T-cell (primary cell): ENCODE measurements at places on chromosomes 4 and X.

GRCh38 chr4:188032583-188032982 lies 37.0 kb downstream of the ZFP42 start:
- DNase-seq, result no peak

DNA sequence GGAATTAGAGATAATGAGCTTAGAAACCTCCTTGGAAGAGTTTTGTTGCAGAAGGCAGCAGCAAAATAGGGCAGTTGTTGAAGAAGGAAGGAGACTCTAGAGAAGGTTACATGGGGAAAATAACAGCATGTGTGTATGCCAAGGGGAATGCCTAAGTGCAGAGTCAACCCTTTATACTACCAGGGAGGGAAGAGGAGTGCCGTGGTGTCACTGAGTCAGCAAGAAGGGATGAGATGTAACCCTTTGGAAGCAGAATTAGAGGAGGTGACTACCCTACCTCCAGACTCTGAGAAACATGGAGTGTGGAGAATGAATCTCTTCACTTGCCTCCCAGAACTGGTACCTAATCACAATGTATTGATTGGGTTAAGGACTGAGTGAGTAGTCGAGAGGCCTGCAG lies 6.7 kb upstream of the GABRE start:
- no peak for DNase-seq

DNA sequence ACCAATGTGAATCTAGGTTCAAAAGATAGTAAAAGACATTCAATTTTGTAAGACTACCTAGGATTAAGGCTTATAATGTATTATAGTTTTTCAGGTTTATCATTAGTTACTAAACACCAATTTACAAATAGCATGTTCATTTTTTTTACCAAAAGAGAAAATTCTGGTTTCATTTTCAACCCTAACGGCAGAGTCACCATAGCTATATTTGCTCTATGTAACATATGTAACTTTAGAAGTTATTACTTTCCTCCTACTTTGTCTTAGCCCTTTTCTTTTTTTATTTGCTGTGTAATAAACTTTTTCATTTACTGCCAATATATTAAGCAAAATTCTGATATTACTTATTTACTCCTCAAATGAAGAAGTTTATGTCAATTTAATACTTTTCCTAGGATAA lies 639.6 kb downstream of the ARAP2 start:
- DNase-seq, result no peak

GRCh38 chr4:123748806-123749205 lies 352.2 kb downstream of the SPRY1 start:
- no peak for DNase-seq

GRCh38 chr4:4779486-4779885 lies 80.0 kb upstream of the MSX1 start:
- no peak for DNase-seq

DNA sequence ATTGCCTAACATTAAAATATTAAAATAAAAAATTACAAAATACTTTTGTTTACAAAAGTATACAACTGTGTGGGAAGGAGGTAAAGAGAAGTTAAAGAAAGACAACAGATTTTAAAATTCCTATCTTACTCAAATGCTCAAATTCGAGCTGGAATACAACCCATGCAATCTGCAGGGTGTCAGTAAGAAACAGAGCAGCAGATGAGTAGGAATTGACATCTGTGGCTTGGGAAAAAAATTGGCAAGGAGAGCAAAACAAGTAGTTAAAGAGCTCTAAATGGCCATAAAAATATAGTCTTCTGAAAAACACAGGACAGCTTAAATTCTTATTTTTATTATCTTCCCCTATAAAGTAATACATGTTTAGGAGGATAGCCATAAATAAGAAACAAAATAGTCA lies 1609.0 kb upstream of the AGA start:
- no peak for DNase-seq

DNA sequence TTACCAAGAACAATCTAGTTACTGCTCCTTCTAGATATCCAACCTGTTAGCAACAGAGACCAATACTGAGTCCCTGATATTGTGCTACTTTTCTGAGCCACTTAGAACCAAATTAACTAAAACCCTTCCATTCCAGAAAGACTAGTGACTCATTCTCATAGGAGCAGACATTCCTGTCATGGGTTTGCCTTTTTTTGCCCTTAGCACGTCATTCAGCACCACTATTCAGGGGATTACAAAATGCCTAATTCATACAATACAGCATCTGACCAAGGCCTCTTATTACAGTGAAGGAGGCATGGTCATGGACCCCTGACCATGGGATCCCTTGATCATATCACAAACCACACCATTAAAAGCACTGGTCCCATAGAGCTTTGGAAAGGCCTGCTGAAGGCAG lies 123.8 kb upstream of the CXCL13 start:
- DNase-seq, result no peak

GRCh38 chr4:62194342-62194741 lies 994.2 kb downstream of the ADGRL3 start:
- no peak for DNase-seq

GRCh38 chrX:110678591-110678990 lies 117.0 kb downstream of the CHRDL1 start:
- DNase-seq, result no peak

GRCh38 chrX:109448282-109448938 lies 33.5 kb downstream of the GUCY2F start:
- no peak for DNase-seq

DNA sequence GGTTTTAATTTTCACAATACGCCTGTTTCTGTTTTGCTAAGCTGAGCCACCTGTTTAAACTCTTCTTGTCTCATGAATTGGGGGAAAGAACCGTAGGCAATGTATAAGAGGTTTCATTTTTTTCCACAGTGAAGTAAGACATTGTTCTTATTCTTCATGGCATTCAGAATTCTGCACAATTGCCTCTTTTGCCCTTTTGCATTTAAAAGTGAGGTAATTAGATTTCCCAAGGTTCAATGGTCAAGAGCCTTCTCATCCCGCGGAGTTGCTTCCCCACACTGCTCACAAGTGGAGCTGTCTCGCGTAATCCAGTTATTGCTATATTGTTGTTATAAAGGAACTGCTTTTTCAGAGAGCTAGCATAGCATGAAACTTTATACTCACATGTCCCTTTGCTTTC lies 90.9 kb upstream of the SPRY1 start:
- DNase-seq, result no peak

DNA sequence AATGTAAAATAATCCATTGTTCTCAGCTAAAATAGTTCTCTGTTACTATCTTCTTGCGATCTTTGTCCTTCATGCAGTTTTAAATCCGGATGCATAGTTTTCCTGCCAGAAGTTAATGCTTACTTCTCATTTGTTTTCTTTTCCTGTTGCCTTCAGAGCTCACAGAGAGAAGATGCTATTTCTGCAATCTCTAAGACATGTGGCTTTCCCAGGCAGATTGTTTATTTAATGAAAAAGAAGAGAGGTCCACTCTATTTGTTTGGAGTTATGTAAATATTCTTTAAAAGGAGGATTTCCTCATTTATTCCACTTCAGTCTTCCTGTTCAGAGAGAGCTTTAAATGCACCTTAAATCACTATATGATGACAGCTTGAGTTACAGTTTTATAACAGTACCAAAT lies 39.3 kb upstream of the HPGD start:
- no peak for DNase-seq

- DNase-seq, result peak; percentile 9
These were observed 100.1 kb downstream of the REPS2 start for GRCh38 chrX:17046478-17047097.

GRCh38 chrX:38754102-38754790 lies 47.0 kb upstream of the MID1IP1 start:
- peak; percentile 3 for DNase-seq

DNA sequence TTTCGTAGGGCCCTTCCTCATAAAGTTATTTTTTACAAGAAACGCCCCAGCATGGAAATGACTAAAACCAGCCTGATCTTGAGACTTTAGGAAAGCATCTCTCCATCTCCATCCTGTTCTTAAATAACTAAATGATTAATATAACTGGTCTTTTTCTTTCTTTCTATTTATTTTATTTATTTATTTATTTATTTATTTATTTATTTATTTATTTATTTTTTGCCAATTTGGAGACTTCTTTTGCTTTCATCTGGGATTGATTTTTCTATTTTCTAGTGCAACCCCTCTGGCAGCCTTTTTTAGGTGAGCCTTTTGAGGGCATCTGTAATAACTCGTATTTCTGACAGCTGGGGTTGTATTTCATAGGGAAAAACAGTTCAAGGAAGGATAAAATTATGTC lies 1.2 kb upstream of the KLHL34 start:
- no peak for DNase-seq

GRCh38 chr4:110134269-110134869 lies 64.0 kb downstream of the ELOVL6 start:
- DNase-seq, result no peak

GRCh38 chr4:120688791-120689190 lies 233.7 kb downstream of the PRDM5 start:
- DNase-seq, result no peak

DNA sequence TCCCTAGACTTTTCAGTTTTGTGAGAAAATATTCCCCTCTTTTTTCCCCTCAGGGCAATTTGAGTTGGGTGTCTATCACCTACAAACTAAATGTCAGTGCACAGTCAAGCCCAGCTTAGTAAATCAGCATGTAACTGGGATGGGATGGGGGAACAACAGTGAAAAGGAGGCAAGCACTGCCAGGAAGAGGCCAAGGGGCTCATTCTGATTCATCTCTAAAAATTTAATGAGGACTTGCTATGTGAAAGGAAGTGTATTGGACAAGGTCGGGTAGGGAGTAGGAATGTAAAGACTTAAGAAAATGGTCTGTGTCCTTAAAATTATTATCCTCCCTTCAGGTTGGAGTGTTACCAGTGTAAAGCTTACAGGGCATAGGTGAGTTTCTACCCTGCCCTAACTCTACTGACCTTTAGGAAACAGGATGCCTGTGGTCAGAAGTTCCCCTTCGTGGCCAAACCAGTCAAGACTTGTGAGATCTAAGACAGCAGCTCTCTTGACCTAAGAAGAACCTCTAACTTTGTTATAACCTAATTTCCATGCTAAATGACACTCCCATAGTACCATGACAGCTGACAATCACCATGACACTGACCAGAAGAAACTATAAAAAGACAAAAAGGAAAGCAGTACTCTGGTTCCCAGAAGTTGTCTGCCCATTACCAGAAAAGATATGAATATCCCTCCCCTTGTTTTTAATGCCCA lies 194.4 kb upstream of the LDB2 start:
- DNase-seq, result no peak

- no peak for DNase-seq
These were observed 433 bp upstream of the COQ2 start for GRCh38 chr4:83285055-83285407.

GRCh38 chr4:28462766-28463700 lies 1602.4 kb downstream of the STIM2 start:
- no peak for DNase-seq

GRCh38 chr4:2965262-2965661 lies 1.9 kb downstream of the GRK4 start:
- DNase-seq, result no peak

DNA sequence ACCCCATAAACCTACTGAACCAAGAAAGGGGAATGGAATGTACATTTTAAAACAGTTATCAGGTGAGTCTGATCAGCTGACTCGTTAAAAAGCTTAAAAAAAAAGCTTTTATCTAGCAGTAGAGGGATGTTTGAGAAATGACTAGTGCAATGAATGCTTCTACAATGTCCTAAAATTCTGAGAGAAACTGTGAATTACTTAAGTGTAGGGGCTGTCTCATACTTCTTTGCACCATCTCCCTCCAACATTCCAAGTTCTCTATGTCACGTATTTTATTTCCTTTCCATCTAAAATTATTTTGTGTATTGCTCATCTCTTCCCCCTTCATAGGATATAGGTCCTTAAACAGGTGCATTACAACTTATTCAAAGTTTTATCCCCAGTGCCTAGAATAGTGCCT lies 11.9 kb upstream of the AREG start:
- no peak for DNase-seq

- DNase-seq, result no peak
These were observed 540.2 kb upstream of the TENM3 start for GRCh38 chr4:181702864-181703495.

GRCh38 chr4:186918466-186918865 lies 194.8 kb upstream of the FAT1 start:
- DNase-seq, result no peak

- DNase-seq, result no peak
These were observed 11.8 kb upstream of the SPON2 start for GRCh38 chr4:1183985-1184773.

- no peak for DNase-seq
These were observed 12.7 kb downstream of the HPGDS start for GRCh38 chr4:94329933-94330332.

- peak; percentile 37 for DNase-seq
These were observed 150.1 kb downstream of the HNRNPD start for GRCh38 chr4:82223715-82224114.

DNA sequence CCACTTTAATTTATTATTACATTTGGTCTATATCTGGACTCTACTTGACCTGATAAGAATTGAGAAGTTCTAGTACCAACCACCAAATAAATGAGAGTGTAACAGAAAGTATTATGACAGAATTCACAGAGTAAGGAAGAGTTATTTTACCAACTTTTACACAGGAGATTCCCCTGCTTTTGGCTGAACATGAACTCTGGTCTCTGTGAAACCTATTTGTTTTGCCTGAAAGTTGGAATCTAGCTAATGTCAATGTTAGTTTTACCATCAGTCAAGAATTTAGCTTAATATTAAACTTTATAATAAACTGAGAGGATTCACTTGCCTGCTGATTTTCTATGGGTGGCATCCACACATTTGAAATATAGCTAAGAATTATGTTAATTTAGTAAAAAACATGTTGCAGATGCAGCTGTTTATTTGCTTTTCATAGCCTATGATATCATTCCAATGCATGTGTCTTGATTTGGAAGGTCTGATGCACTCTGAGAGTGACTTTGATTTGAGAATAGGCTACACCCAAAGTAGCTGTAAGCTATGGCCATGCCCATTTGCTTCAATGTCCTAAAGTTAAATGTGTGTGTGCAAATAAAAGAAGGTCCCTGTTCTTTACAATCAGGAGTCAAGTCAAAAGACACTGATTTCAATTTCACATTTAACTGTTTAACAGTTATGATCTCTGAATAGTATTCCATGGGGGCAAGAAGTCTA lies 150.9 kb upstream of the RASGEF1B start:
- no peak for DNase-seq

- no peak for DNase-seq
These were observed 99.8 kb upstream of the TEX13D start for GRCh38 chrX:124232523-124233201.

- no peak for DNase-seq
These were observed 353.6 kb upstream of the RPS6KA3 start for GRCh38 chrX:20620306-20620705.

DNA sequence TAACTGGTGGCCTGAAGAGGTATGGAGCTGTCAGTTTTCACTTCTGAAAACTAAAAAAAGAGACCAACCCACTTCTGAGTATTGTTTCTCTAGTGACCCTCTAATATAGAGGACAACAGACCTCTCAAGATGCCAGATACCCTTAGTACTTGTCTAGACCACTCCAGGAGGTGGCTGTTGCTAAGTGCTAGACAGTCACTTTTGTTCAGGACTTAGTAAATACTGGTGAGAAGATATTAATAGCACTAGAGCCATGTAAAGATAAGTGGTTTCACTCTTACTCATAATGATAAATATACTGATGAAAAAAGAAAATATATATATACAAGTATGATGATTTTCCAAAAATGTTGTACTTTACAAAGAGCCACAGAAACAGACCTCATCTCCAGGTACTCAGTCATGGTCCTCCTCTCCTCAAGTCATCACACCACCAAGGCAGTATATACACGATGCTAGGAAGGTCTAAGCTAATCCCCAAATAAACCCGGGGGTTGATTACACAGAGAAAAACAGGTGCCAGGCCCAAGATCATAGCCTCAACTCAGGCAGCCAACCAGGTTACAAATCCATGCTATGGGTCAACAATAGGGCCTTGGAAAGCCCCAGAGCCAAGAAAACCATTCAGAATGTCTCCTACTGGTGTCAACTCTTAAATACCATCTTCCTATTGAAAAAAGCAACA lies 66.9 kb downstream of the ARHGEF9 start:
- DNase-seq, result no peak
